Activated naive CD4-positive, alpha-beta T cell treated with anti-CD3 and anti-CD28 coated beads, Interleukin-2, amount 10 ng/mL, durations not matched to agents 7 days and 5 days (primary cell): ENCODE measurements at places on chromosomes 7 and 10.

DNA sequence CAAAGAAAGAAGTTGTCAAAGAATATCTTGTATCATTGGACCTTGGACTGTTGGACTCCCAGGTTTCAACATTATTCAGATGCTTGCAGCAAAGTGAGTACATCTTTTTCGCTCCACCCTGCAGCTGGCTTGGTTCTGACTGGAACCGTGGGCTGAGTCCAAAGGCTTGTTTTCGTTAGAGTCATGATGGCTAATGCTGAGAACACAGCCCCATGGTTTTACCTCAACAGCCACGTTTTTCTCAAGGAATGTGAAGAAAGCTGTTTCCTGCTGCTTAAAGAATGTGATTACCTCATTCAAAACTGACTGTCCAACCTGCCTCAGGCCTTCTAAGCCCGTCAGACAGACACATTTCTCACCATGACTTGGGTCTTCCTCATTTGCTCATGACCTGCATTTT, 69.5 kb downstream of the STEAP1B start:
- peaks cover 6% of the 10 kb centered on the region for H3K27me3 ChIP-seq
- H3K4me1 ChIP-seq = no peaks in the 10 kb centered on the region

- no peak overlapping the region for H3K27ac ChIP-seq
- peaks cover 22% of the 10 kb centered on the region for H3K27me3 ChIP-seq
- H3K36me3 ChIP-seq = no peaks in the 10 kb centered on the region
- no peak overlapping the region for H3K4me3 ChIP-seq
- H3K4me1 ChIP-seq = peaks cover 3% of the 10 kb centered on the region
- no peak for DNase-seq
Observed at GRCh38 chr7:19772306-19772705, 1.1 kb downstream of the TMEM196 start.

DNA sequence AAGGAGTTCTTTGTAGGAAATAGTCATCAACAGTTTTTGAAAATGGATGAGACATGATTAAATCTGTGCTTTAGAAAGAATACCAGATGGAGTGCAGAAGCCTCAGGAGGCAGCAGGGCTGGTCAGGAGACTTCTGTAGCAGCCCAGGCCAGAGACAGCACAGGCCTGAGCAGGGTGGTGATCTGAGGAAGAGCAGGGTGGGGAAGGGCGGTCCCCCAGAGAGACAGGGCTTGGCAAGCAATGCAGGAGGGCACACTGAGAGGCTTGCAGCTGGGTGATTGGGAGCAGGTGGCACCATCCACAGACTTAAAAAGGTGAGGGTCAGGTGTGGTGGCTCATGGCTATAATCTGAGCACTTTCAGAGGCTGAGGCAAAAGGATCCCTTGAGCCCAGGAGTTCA, 4.3 kb upstream of the SMKR1 start:
- H3K4me1 ChIP-seq = peaks cover 53% of the 10 kb centered on the region
- DNase-seq = no peak
- H3K4me3 ChIP-seq = no peak overlapping the region
- H3K27me3 ChIP-seq = peaks cover 10% of the 10 kb centered on the region

- H3K27ac ChIP-seq = no peak overlapping the region
- H3K36me3 ChIP-seq = no peaks in the 10 kb centered on the region
- no peaks in the 10 kb centered on the region for H3K27me3 ChIP-seq
- no peak for DNase-seq
- H3K4me1 ChIP-seq = no peaks in the 10 kb centered on the region
- no peak overlapping the region for H3K4me3 ChIP-seq
Observed at GRCh38 chr7:91149341-91150246, 114.6 kb upstream of the FZD1 start.

DNA sequence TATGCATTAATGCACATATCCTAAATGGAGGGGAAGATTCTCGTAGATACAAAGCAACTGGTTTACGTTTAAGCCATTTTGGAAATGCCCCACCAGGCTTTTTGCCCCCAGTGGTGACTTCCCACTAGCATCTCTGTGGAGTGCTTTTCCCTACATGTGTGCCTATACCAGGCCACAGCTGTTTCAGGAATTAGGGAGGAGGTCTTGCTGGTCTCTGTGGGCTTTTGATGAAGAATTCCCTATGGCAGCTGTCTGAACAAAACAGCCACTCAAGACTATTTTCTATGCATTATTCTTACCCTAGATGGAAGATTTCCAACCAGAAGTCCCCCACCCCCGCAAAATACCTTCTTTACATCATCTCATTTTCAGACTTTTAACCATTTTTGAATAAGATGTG, 52.0 kb upstream of the NMT2 start:
- H3K4me3 ChIP-seq = no peak overlapping the region
- DNase-seq = no peak
- no peaks in the 10 kb centered on the region for H3K27me3 ChIP-seq

DNA sequence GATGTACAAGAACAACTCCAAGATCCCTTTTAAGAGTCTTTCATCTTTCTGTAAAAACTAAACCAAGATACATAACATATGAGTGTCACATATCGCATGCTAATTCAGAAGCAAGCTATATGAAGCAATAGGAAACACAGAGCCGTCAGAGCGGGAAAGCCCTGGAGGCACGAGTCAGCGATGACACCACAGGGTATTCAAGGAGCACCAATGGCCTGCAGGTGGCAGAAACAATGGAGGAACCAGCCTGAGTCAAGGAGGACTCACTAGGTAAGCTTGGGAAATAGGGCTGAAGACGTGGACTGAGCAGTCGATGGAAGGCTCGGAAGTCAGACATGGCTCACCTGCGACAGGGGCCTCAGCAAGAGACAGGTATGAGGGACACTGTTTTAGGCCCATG, 214.4 kb downstream of the FAM107B start:
- peak overlapping the region; percentile 97 for H3K27ac ChIP-seq
- no peaks in the 10 kb centered on the region for H3K27me3 ChIP-seq
- peak; percentile 76 for DNase-seq
- peak overlapping the region; percentile 22 for H3K4me3 ChIP-seq

GRCh38 chr10:121947343-121948330, 19.8 kb upstream of the ATE1 start:
- no peak overlapping the region for H3K27ac ChIP-seq
- no peak for DNase-seq
- peaks cover 1% of the 10 kb centered on the region for H3K36me3 ChIP-seq
- H3K4me1 ChIP-seq = no peaks in the 10 kb centered on the region

- no peaks in the 10 kb centered on the region for H3K27me3 ChIP-seq
- H3K4me1 ChIP-seq = no peaks in the 10 kb centered on the region
- DNase-seq = no peak
- H3K36me3 ChIP-seq = no peaks in the 10 kb centered on the region
- no peak overlapping the region for H3K4me3 ChIP-seq
Observed at GRCh38 chr10:98257961-98258360, 10.0 kb downstream of the LOXL4 start.

- peaks cover 56% of the 10 kb centered on the region for H3K36me3 ChIP-seq
- H3K4me3 ChIP-seq = no peak overlapping the region
- peak; percentile 58 for DNase-seq
Observed at GRCh38 chr10:73759512-73760115, 15.4 kb downstream of the SEC24C start.

DNA sequence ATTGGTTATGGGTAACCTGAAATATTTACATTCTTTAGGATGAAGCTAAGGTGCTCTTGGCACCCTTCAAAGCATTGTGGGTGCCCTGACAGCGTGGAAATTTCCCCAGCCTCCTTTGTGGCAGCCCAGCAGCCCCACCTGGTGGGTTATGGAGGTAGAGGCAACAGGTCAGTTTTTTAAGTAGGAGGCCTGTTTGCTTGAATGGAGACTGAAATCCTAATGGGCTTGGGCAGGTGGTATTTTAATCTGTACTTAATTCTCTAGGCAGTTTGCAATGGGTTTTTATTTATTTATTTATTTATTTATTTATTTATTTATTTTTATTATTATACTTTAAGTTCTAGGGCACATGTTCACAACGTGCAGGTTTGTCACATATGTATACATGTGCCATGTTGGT, 139.4 kb downstream of the EPC1 start:
- no peaks in the 10 kb centered on the region for H3K27me3 ChIP-seq
- no peaks in the 10 kb centered on the region for H3K36me3 ChIP-seq
- no peaks in the 10 kb centered on the region for H3K4me1 ChIP-seq
- H3K27ac ChIP-seq = no peak overlapping the region

DNA sequence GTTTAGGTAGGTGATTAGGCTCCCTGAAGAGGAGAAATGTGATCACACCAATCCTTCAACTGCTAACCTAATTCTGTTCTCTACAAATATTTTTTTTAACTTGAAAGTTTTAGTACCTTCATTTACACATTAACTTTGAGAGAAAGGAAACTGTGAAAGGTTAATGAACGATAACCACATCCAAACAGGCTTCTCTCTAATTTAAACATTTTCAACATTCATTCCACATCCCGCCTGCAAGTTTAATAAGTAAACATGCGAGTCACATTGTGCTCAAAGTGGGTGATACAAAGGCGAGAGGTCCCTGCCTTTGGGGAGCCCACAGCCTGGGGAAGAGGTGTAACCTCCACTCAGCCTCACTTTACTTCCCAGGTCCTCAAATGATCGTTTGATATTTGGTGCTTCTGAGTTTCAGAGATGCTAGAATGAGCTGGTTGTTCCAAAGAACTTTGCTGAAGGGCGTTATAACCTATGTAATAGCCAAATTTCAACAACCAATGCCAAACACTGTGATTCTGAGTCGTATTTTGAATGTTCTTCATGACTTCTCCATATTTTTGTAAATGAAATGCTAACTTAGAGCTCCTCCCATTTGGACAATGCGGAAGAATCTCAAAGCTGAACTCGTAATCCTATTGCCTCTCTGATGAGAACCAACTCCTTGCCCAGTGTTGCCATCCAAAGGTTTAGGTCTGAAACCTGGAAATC, 47.5 kb downstream of the DENND2A start:
- no peak for DNase-seq
- peaks cover 30% of the 10 kb centered on the region for H3K27me3 ChIP-seq
- peaks cover 4% of the 10 kb centered on the region for H3K4me1 ChIP-seq
- H3K27ac ChIP-seq = no peak overlapping the region
- no peaks in the 10 kb centered on the region for H3K36me3 ChIP-seq

DNA sequence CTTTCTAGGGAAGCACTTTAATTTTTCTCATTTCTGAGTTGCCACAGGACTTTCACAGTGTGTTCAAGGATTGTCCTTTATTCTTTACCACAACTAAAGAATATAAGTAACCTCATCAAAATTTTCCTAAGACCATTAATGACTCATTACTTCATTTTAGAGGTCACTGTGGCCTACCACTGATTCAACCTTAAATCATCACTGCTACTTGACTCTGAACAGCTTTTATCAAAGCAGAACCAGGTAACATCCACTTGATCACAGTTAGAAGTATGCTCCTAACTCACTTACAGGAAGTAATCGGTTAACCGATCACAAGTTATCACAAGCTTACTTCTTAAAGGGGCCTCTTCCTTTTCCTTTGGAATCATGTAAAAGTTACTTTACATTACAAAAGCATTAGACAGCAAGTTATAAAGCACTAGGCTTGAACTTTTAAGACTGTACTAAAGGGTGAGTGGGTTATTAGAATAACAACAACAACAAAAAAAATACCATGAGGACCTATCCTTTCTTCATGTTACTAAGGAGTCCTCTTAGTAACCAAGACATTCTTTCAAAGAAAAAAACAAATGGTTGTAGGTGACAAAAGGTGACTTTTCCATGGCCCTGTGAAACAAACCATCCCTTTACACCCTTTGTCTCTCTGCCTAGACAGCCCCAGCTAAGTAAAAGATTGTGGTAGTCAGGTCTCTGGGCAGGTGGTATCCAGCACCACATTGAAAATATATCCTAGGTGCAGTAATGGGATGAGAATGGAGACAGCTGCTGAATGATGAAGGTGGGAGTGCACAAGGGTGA, 40.0 kb upstream of the PDK4 start:
- DNase-seq = no peak
- no peaks in the 10 kb centered on the region for H3K36me3 ChIP-seq
- no peak overlapping the region for H3K27ac ChIP-seq
- H3K4me3 ChIP-seq = no peak overlapping the region
- H3K27me3 ChIP-seq = no peaks in the 10 kb centered on the region
- H3K4me1 ChIP-seq = no peaks in the 10 kb centered on the region

- H3K36me3 ChIP-seq = no peaks in the 10 kb centered on the region
- DNase-seq = no peak
- no peak overlapping the region for H3K4me3 ChIP-seq
Observed at GRCh38 chr10:5547931-5548660, 23.3 kb downstream of the CALML3 start.

- H3K36me3 ChIP-seq = no peaks in the 10 kb centered on the region
- no peak for DNase-seq
- H3K27me3 ChIP-seq = no peaks in the 10 kb centered on the region
Observed at GRCh38 chr10:3865565-3865964, 80.6 kb upstream of the KLF6 start.

GRCh38 chr7:41576166-41576565, 126.7 kb downstream of the INHBA start:
- H3K4me1 ChIP-seq = no peaks in the 10 kb centered on the region
- DNase-seq = no peak
- H3K27ac ChIP-seq = no peak overlapping the region
- no peaks in the 10 kb centered on the region for H3K36me3 ChIP-seq
- H3K27me3 ChIP-seq = no peaks in the 10 kb centered on the region

GRCh38 chr7:119900996-119901672, 371.8 kb upstream of the KCND2 start:
- DNase-seq = no peak
- no peak overlapping the region for H3K27ac ChIP-seq
- no peaks in the 10 kb centered on the region for H3K36me3 ChIP-seq
- H3K27me3 ChIP-seq = no peaks in the 10 kb centered on the region
- no peak overlapping the region for H3K4me3 ChIP-seq

DNA sequence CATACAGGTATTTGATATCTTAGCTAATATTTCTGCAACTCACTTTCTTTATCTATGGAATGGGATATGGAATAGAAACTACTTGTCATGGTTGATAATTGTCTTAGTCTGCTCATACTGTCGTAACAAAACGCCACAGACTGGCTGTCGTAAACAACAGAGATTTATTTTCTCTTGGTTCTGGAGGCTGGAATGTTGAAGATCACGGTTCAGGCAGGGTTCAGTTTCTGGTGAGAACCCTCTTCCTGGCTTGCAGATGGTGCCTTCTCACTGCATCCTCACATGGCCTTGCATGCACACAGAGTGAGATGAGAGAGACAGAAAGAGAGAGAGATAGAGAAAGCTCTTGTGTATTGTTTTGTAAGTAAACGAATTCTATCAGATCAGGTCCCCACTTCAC, 332.7 kb upstream of the MAGI2 start:
- no peak overlapping the region for H3K27ac ChIP-seq
- no peaks in the 10 kb centered on the region for H3K27me3 ChIP-seq
- H3K36me3 ChIP-seq = no peaks in the 10 kb centered on the region
- no peaks in the 10 kb centered on the region for H3K4me1 ChIP-seq
- H3K4me3 ChIP-seq = no peak overlapping the region

DNA sequence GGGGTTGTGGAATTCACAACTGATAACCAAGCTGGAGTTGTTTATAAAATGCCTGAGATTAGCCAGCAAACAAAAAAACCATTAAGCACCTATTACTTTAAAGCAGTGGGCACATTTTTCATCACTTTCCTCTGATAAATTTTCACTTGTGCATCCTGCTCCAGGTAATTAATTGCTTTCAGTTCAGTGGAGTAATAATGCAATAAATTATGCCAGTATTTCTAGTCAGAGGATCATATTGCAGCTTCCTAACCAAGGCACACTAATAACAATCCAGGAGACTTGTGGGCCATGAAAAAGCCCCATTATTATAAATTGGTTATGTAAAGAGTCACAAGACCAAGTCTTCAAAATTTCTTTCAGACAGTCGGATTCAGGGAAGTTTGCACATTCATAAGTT, 193.2 kb downstream of the LRMDA start:
- no peak overlapping the region for H3K4me3 ChIP-seq
- peaks cover 4% of the 10 kb centered on the region for H3K27me3 ChIP-seq
- H3K36me3 ChIP-seq = no peaks in the 10 kb centered on the region
- no peak overlapping the region for H3K27ac ChIP-seq

GRCh38 chr10:23540401-23541030, 101.6 kb downstream of the OTUD1 start:
- DNase-seq = peak; percentile 25
- H3K27ac ChIP-seq = peak overlapping the region; percentile 80
- peaks cover 7% of the 10 kb centered on the region for H3K36me3 ChIP-seq
- no peaks in the 10 kb centered on the region for H3K27me3 ChIP-seq
- H3K4me3 ChIP-seq = no peak overlapping the region
